ENCODE measurements at places on chromosomes 4 and X.

DNA sequence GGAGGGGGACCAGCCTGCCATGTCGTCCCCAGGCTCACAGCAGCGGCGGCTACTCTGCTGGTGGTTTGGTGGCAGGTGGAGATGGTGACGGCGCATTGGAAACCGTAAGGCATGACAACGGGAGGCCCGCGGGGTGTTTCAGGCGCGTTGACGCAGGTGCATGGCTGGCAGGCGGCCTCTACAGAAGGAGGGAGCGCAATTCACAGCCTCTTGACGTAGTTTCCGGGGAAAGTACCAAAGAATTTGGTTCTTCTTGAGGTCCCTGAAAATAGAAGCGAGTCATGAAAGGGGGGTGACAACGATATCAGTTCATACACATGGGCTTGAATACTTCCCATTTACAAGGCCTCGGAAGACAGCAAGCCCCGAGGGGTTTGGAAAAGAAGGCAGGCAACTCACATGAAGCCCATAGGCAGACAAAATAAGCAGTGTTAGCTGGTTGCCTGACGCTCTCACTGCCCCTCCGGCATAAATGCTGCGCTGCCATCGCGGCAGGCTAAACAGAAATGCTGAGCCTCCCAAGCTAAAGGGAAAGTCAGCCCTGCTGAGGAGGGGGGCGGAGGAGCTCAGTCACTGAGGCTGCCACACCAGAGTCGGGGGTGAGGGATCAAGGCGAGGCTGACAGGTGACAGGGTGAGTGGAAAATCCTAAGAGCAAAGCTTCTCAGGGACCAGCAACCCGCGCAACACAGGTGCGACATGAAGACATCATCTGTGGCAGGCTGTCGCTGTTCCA is 52.3 kb upstream of the PDLIM3 start:
- peak; percentile 72 for DNase-seq

DNA sequence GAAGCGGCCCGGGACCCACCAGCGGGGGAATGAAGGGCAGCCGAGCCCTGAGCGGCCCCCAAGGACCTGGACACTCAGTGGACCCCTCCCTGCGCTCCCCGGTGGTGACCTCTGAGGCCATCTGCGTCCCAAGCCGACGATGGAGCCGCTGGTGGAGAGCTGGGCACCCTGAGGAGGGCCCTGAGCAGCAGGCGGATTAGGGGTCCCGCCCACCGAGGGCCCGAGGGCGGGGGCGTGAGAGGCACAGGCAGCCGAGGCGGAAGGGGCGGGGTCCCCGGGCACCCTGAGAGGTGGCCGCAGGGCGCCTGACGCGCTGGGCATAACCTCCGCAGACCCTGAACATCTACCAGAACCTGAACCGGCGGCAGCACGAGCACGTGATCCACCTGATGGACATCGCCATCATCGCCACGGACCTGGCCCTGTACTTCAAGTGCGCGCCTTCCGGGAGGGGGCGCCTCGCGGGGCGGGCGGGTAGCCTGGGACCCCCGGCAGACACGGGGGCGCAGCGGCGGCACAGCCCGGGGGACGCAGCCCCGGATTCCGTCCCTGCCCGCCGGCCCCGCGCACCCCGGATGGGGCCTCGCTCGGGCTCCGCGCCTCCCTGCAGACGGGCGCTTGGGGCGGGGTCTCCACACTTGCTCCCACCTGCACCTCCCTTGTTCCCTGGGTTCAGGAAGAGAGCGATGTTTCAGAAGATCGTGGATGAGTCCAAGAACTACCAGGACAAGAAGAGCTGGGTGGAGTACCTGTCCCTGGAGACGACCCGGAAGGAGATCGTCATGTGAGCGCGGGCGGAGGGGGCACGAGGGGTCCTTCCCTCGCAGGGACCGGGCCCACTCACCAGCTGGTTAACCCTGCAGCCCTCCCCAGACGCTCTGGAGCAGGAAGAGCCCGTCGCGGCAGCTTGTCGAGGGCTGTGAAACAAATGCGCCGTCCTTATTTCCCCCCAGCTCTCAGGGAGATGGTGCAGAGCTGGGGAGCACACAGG is 10.3 kb downstream of the ATP5ME start:
- peak; percentile 84 for DNase-seq

- DNase-seq, result no peak
Measured at GRCh38 chr4:151809716-151810115, 48.9 kb upstream of the GATB start.

DNA sequence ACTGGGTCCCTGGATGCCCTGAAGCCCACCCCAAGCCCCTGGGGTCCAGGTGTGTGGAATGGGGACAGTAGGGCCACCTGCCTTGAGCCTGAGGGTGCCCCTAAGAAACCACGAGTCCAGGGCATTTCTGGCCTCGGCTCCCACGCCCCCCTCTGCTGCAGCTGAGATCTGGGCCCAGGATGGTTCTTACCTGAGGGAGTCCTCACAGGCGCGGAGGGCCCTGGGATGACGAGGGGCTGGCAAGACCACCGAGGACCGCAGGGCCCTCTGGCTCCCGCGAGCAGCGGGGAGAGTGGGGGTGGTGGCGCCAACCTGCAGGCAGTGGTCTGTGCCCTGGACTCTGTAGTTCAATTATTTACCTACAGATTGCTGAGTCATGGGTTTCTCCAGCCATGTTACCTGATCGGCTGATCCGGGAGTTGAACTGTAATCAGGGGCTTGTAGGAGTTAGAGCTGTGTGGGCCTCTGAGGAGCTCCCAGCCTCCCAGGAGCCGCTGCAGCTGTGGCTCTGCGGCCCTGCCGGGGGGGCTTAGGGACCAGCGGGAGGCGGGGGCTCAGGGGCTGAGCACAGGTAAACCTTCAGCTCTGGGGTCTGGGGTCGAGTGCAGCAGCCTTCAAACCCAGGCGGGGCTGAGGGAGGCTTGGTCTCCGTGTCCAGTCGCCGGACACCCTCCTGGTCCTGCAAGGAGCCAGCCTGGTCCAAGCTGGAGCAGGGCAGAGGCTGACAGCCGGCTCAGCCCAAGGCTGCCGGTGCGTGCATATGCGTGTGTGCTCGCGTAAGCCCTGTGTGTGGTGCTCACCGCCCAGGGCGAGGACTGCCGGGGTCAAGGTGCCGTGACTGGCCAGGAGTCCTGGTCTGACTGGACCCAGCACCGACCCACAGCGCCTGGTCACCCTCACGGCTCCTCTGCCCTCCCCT is at the start of gene SLC26A1:
Gene SLC26A1 (minus strand): TSS at position 294 of the 919 bp plus-strand sequence. CDS start 1,701 bp downstream, outside the sequence.
- DNase-seq, result no peak

DNA sequence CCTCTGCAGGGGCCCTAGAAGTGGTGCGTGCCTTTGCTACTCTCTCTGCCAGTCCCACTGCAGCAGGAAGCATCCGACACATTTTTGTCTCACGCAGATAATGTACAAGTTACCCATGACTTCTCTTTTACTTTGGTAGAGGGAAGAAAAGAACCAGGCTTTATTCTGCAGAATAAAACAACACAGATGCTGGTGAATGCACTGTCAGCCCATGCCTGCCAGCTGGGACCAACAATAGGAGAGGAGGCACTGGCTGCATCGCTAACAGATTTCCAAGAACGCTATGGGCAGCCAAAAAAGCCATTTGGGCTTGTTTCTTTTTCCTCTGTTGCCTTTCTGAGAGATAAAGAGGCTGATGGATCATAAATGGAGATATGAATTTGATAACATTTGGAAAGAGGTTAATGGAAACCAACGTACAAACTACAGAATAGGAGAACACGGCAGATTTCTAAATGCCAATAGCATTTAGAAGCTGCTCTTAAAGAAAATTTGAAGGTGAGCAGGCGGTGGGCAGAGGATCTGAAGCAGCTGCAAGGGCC is 47.5 kb upstream of the IGFBP7 start:
- no peak for DNase-seq

- DNase-seq, result no peak
Measured at GRCh38 chrX:68923147-68923546, 94.3 kb downstream of the EFNB1 start.

- no peak for DNase-seq
Measured at GRCh38 chr4:18981234-18981615, 959.7 kb upstream of the LCORL start.

Measured in activated T-cell treated with anti-CD3 and anti-CD28 coated beads, Interleukin-2, amount 50 U/mL, for 48 hours (primary cell).